ENCODE measurements at places on chromosomes 3 and 15.

DNA sequence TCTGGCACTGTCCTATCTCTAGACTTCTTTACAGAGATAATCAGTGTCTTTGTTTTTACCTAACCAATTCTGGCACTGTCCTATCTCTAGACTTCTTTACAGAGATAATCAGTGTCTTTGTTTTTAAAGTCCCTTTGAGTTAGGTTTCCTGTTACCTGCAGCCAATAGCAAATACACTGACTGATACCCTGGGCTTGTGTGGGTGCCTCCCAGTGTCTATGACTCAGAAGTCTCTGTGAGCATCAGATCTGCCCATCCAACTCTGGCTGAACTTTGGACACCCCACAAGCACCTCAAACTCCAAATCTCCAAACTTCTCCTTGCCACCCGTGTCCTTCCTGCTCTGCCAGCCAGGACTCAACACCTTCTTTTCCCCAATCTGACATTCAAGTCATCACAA lies 30.4 kb downstream of the SLC41A3 start:
- DNase-seq: no peak

DNA sequence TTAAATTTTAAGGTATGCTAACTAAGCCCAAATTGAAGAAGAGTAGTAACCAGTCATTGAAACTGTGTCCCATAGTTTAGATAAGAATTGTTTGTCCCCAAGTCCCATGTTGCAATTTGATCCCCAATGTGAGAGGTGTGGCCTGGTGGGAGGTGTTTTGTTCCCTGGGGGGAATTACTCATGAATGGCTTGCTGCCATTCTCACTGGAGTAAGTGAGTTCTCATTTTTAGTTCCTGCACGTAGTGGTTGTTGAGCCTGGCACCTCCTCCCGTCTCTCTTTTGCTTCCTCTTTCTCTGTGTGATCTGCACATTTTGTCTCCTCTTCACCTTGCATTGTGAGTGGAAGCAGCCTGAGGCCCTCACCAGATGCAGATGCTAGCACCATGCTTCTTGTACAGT lies 1271.0 kb downstream of the NSUN3 start:
- no peak for DNase-seq

DNA sequence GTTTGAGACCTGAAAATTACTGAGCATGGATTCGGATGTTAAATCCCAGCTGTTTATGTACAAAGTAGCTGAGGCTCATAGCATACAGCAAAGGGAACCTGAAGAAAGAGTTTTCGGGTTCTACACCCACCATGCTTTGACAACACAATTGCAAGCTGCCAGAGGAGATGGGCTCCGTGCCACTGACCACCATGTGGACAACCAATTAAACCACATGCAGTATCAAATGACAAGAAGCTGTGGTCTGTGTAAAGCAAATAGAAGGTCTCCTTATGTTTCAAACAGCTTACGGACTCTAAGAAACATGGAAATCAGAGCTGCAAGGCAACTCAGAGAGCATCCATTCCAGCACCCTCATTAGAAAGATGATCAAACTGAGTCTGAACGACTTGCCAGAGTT lies 12.9 kb downstream of the GABRB3 start:
- DNase-seq: no peak

- no peak for DNase-seq
Measured at GRCh38 chr15:39142500-39142899, 438.4 kb upstream of the THBS1 start.

DNA sequence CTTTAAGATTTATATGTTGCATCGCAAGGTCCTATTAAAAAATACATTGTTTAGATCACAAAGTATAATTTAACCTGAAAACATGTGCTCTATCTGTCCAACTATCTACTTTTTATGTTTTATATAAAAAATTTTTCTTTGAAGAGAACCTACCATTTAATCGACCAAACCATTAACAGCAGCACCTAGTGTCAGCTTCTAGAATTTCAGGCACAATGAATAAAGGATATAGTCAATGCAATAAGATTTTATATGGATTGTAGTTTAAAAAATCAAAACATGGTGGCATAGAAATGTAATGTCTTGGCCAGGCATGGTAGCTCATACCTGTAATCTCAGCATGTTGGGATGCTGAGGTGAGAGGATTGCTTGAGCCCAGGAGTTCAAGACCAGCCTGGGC lies 313.7 kb downstream of the GAP43 start:
- DNase-seq: no peak

DNA sequence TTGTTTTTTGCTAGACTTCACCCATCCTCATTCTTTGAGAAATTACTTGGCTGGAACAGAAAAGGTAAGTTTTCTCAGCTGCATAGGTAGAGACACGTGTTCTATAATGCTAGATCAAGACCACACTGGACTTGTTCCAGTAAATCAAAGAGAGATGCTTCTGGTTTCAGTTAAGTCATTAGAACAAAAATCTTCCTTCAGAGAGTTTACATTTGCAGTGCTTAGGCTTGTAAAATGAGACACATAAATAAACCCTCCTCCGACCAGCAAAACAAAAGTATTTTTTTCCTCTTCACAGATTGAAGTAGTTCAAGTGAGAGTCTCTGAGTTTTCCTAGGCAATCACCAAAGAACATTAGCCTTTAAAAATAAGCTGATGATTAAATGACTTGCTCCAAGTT lies 87.3 kb upstream of the PROK2 start:
- DNase-seq: no peak

GRCh38 chr15:78660584-78660983 lies 19.6 kb upstream of the CHRNB4 start:
- DNase-seq: no peak

GRCh38 chr15:82789491-82789890 lies 16.4 kb downstream of the FSD2 start:
- no peak for DNase-seq

GRCh38 chr3:161969867-161970266 lies 473.3 kb downstream of the OTOL1 start:
- DNase-seq: peak; percentile 16

Data from fibroblast of skin of left quadriceps (primary cell).